EH (cell line): ENCODE measurements at places on chromosomes 1 and 21.
A peak's percentile ranks its signal among the peaks of the same experiment; 100 is the strongest.

- peak; percentile 89 for DNase-seq
These were observed at the start of gene PROX1 for GRCh38 chr1:213987927-213988506. Gene PROX1 (plus strand): TSS chr1:213987973. CDS start chr1:213996536, 8,563 bp downstream.

GRCh38 chr1:236868625-236869467 lies 73.8 kb downstream of the MTR start:
- peak; percentile 75 for DNase-seq

DNA sequence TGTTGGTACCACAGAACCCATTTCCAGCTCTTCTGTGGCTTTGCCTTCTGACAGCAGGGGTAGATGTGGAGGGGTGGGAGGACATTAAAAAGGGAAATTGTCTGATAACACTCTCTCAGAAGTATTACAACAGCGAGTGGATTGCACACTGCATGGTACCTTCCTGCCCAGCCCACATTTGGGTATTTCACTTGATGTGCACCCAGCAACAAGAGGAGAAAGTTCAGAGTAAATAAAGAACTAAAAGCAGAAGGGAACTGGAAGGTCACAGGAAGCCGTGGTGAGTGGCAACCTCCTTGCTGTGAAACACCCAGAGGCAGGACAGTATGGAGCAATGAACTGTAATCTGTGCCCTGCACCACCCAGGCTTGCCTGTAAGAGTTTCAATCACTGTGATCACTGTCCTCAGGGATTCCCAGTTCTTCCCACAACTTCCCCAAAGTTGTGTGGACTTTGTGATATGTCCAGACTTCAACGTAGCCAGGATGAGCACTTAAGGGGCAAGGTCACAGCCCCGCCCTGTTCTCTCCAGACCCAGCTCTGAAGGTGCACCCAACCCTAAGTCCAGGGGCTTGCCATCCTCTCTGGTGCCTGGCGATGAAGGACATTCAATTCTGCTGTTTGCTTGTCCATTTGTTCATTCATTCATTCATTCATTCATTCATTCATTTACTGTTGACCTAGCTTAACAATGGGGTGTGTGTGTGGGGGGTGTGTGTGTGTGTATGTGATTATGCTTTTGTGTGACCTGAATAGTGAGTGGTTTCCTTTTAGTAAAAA lies 18.7 kb upstream of the F5 start:
- no peak for DNase-seq

DNA sequence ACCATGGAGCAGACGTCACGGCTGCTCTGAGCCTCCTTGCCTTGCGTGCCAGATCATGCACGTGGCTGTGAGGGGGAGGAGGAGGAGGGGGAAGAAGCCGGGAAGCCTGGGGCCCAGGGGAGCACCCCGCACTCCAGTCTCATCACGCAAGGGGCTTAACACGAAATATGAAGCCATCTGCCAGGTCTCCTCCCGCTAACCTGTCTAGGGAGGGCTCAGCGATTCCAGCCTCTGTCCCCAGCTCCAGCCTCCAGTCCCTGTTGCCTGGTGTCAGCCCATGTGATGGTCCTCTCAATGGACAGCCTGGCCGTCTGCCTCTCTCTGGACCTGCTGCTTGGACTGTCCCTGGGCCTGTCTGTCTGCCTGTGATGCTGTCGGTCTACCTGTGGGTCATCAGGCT lies 22.5 kb upstream of the C1QA start:
- DNase-seq: no peak

DNA sequence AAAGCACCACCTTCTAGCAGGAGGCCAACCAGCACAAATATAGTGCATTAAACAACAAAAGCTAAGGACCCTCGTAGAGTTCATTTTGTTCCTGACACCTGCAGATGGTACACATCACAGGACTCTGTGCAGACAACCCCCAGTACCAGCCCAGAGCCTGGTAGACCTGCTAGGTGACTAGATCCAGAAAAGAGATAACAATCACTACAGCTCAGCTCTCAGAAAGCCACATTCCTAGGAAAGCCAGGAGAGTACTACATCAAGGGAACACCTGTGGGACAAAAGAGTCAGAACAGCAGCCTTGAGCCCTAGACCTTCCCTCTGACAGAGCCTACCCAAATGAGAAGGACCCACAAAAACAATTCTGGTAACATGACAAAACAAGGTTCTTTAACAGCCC lies 344.7 kb upstream of the PTBP2 start:
- no peak for DNase-seq

DNA sequence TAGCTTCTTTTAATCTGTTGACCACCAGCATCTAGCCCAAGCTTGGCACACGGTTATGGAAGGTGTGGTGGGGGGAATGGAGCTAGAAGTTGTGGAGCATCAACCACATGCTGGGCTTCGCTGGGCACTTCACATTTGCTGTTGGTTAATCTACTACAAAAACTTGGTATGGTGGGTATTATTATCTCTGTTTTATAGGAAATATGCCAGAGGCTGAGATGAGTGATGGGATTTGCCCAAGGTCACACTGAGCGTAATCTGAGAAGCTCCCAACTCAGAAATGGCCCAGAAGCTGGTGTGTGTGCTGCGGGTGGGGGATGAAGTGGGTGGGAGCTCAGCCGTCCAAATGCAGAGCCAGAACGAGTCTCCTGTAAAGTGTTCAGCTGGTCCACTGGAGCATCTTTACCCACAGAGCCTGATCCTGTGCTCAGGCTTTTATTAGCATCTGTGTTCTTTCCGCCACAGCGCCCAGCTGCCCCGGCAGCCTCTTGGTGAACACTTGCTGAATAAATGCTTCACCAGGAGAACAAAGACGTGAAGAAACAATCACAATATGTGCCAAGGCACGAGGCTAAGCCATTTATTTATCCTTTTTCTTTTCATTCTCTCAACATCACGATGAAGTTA lies 98.6 kb upstream of the JUN start:
- DNase-seq: no peak

- DNase-seq: peak; percentile 48
These were observed 4.0 kb downstream of the PRELP start for GRCh38 chr1:203479646-203480045.

DNA sequence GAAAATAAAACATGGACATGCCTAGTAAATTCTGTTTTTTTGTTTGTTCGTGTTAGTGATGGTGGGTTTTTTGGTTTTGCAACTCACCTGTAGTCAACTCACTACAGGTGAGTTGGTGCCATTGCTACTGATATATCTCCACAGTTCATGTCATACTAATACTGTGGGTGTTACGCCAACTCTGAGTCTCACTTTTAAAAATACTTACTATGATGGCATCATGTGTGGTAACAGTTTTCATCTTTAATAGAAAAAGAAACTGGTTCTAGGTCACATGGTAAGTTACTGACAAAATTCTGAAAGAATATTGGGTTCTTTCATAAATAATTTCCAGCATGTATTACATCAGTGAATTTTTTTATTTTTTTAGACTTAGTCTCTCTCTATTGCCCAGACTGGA lies 38.0 kb downstream of the TSNAX start:
- DNase-seq: no peak

GRCh38 chr1:35058988-35059387 lies 20.2 kb upstream of the ZMYM1 start:
- DNase-seq: no peak

- no peak for DNase-seq
These were observed 58.6 kb upstream of the HIVEP3 start for GRCh38 chr1:41977326-41977725.

GRCh38 chr1:96370757-96371156 lies 350.8 kb upstream of the PTBP2 start:
- peak; percentile 96 for DNase-seq

- peak; percentile 72 for DNase-seq
These were observed 128.2 kb downstream of the CACHD1 start for GRCh38 chr1:64598100-64598571.

DNA sequence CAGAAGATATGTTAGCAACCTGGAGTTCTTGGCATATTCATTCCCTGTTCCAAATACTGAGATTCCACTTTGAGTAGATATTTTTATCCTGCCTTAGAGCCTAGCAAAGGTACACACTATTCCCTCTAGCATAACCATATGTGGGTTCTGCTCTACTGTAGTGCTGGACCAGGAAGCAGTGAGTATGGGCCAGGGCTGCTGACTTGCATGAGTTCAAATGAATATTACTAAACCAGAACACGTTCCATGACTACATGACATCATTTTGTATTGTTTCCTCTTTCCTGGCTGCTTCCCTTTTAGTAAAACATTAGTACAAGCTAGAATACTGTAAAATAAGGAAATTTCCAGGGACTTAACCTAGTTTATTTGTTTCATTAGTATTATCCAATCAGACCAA lies 41.1 kb downstream of the TNFSF18 start:
- DNase-seq: no peak

GRCh38 chr1:19860418-19860817 lies 21.8 kb upstream of the OTUD3 start:
- DNase-seq: peak; percentile 26

- DNase-seq: no peak
These were observed 58.5 kb downstream of the SLC45A1 start for GRCh38 chr1:8376358-8376840.

DNA sequence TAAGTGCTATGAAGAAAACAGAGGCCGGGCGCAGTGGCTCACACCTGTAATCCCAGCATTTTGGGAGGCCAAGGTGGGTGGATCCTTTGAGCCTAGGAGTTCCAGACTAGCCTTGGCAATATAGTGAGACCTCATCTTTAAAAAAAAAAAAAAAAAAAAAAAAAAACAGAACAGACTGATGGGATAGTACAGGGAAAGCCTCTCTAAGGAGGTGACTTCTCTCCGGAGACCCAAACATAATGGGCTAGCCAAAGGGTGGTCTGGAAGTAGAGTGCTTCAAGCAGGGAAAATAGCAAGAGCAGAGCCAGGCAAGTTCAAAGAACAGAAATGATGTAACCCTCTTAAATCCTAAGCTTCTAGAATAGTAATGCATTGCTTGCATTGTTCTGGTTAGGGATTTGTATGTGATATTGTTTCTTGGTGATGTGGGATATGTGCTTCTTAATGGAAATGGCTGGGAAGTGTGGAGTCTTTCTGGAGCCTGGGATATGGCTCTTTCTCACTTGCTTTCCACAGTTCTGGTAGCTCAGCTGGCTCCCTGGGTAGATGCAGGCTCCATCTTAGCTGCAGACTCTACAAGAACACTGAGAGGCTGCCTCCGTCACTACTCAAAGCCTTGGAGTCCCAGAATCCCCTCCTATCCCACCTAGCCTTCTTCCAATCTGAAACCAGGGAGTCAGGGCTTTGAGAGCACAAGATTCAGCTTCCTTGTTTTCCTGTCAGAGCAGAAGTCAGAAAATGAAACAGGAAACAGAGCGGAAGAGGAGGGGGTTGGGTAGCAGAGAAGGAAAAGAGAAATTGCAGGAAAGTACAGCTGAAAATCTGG lies 1.9 kb upstream of the PIGV start:
- peak; percentile 76 for DNase-seq

DNA sequence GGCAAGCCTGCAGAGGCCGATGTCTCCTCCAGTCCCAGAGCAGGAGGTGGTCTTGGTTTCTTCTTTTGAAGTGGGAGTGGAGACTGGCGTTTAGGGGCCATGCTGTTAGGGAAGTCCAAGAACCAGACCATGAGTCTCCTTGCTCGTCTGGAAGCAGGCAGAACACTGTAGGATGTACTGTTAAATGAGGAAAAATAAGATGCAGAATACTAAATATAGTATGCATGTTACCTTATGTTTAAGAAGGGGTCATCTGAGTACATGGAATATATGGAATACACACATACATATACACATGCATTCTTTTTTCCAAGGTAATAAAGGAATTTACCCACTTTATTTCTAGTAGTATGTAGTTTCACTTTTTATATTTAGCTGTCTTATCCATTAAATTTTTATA lies at the start of gene SETSIP:
Gene SETSIP, minus strand, starts transcription at position 101 of the 400 bp plus-strand sequence. Its CDS starts 0 bp downstream, at position 101.
- no peak for DNase-seq

DNA sequence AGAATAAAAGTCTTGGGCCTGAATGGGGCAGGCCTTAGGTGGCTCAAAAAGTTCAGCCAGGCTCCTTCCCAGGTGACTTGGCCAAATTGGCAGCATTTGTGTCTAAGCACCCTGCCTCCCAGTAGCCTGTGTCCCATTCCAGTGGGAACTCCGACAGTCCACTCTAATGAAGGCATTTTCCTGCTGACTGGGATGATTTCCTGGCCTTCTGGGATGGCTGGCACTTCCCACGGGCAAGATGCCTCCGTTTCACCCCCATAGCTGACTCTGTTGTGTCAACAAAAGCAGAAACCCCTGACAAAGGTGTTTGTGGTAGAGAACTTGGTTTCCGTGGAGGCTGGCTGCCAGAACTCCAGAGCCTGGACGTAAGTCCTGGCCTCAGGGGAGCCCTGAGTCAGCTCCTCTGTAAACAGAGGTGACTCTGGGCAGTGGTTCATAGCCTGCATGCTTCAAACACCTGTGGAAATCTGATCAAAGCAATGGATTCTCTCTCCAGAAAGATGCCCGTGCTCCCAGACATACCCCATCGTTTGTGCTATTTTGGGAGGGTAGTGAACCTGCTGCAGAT lies 36.6 kb downstream of the WNT3A start:
- DNase-seq: no peak

DNA sequence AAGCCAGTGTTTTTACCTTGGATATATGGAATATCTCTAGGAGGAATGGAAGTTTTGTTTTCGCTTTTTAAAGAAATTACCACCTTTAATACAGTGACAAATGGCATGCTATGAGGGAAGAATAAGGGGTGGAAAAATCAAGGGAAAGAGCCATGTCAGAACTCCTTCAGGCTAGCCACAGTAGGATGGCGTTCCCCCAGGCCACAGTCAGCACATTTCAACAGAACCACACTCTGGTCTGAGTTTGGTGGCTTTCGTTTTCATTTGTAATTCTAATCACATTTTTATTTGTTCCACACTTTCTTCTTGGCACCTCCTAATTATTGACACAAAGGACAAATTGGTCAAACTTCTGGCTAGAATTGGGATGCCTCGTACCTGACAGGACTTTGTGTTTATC lies 60.3 kb upstream of the RCOR3 start:
- no peak for DNase-seq

DNA sequence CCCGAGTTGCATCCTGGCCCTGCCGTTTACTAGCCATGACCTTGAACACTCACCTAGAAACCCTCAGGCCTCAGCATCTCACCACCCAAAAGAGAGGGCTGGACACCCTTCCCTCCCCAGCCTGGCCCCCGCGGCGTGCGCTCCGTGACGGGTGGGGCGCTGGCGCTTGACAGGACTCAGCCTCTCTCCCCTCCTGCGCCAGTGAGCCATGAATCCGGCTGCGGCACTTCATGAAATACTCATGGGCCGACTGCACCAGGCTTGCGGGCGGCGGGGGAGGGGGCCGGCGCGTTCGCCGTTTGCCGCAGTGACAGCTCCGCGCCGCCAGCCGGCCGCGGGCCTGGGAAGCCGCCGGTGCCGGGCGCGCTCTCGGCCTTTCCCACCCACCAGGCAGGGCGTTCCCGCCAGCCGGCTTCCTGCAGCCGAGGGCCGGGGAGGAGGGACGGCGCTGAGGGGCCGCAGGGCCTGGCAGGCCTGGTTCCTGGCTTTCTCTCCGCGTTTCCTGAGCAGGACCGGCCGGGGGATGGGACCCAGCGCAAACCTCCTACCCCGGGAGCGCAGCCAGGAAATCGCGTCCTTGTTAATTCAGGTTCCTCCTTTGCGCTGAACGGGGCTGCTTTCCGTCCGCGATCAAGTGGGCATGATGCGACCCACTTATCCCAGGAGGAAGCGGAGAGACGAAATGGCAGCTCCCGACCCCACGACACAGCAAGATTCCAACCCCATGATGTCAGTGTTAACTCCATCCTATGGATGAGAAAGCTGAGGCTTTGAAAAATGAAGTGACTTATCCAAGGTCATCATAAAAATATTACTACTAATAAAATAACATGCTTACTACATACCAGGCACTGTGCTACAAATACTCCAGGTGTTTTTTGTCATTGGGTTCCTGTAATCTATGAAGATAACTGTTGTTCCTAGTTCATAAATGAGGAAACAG lies 9.1 kb upstream of the LUZP1 start:
- peak; percentile 88 for DNase-seq

- no peak for DNase-seq
These were observed 116.4 kb downstream of the FGGY start for GRCh38 chr1:59413327-59413720.
